Fibroblast of the aortic adventitia (primary cell): ENCODE measurements at places on chromosomes 5 and 9. TPM values are rescaled to one million over a fixed set of nuclear protein-coding genes. Genes with fewer than 3 reads are reported as not detected.

The CA9 gene
- 0.45 and 1.5 TPM in 2 replicates for total RNA-seq

The COL5A1 gene
- total RNA-seq = 171 and 188 TPM in 2 replicates

The NRARP gene
- total RNA-seq = 0.09 TPM in 1 of 2 replicates, not detected in the other

The PLPP1 gene
- 71.8 and 254 TPM in 2 replicates for total RNA-seq

The RNF208 gene
- 0.45 TPM in 1 of 2 replicates, not detected in the other for total RNA-seq

The ZMYND19 gene
- total RNA-seq = 5.1 and 15.5 TPM in 2 replicates

The CCL27 gene
- not detected in 2 replicates for total RNA-seq

The PKD2L2 gene
- total RNA-seq = not detected in 2 replicates
